Skeletal muscle cell (primary cell): ENCODE measurements at places on chromosomes 5 and 9.
A peak's percentile ranks its signal among the peaks of the same experiment; 100 is the strongest.

GRCh38 chr9:29802454-29802853, 2229.2 kb upstream of the C9orf72 start:
- DNase-seq = no peak

GRCh38 chr9:90926936-90927335, 125.3 kb downstream of the SYK start:
- no peak for DNase-seq

DNA sequence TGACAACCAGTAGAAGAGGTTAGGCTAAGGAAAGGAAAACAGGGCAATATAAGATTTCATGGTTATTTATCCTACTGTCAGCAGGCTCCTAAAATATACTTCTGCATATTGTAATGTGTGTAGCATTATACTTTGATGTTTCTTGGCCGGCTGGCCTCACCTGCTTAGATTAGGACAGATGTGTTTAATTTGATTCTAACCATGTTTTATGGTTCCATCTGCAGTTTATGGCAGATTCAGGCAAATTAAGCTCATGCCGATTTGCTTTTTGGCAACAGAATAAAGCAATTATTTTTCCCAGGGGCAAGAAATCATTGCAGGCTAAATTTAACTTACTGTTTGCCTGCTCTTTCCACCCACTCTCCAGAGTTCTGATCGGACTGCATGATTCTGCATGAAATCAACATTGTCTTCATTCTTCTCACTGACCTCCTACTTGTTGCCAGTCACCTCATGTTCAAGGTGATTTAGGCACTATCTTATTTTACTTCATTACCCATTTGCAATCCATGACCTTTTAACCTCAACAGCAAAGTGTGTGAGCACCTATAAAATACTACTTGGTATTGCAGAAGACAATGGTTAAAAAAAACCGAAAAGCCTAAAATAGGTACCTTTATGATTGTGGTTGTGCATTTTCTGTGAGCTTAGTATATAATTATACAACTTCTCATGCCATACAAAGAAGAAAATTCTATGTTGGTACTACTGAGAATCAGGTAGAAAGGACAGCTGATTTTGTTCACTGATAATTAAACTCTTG, 125.2 kb downstream of the EDIL3 start:
- no peak for DNase-seq

GRCh38 chr9:7592321-7593316, 207.0 kb downstream of the DMAC1 start:
- no peak for DNase-seq

DNA sequence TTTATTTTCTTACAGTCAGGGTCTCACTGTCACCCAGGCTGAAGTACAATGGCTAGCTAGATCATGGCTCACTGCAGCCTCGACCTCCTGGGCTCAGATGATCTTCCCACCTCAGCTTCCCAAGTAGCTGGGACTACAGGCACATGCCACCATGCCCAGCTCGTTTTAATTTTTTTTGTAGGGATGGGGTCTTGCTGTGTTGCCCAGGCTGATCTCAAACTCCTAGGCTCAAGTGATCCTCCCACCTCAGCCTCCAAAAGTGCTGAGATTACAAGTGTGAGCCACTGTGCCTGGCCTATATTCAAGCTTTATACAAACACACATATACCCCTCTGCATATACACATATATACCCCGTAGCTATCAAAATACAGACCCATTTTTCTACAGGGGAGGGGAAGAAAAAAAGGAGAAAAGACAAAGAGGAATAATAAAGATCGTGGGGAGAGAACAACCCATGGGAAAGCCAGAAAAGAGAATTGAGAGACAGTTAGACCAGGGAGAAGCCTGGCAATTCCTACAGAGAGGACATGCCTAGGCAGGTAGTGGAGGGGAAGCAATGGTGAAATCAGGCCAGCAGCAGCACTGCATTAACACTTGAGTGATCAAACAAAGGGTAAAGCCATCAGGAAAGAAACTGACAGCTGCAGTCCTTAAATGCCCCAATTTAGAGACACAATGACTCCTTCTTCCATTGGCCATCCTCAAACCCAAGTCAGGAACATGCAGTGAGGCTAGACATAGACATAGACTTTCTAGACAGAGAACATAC, 102.7 kb downstream of the EFNA5 start:
- no peak for DNase-seq

GRCh38 chr5:757346-757930, 27.1 kb downstream of the ZDHHC11B start:
- no peak for DNase-seq

GRCh38 chr9:70531311-70531710, 116.9 kb upstream of the KLF9 start:
- DNase-seq = no peak

GRCh38 chr9:127159325-127159801, 36.9 kb upstream of the ANGPTL2 start:
- DNase-seq = no peak

- no peak for DNase-seq
These were observed 107.0 kb upstream of the NUDT12 start for GRCh38 chr5:103669615-103670014.

DNA sequence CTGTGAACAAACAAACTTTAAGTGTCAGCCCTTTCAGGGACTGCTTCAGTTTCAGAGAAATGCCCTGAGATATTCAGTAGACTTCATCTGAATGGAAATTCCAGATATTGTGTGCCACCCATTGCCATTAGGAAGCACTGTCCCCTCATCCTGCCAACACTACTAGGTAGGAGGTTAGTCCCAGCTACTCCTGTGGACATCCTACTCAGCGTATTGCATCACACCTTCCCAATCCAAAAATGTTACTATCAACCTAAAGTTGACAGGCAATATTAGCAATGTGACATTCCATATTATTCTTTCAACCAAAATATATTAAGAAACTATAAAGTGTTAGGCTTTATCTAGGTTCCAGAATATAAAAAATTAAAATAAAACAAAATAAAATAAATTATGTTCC, 552.0 kb upstream of the ST8SIA4 start:
- no peak for DNase-seq

DNA sequence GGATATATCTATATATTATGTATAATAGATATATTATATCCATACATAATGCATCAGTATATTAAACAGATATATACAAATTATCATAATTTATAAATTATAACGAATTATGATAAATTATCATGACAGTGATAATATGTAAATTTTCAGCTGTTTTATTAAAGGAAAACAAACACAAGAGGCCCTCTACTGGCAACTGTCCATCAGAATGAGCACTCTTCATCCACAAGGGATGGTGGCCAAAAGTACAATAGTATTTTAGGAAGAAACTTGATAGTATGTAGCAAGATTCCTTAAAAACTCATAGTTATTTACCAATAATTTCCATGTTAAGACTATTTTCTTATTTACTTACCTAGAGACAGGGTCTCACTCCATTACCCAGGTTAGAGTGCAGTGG, 113.3 kb upstream of the LPAR1 start:
- no peak for DNase-seq

GRCh38 chr5:127696683-127697082, 6.5 kb upstream of the CCDC192 start:
- peak; percentile 42 for DNase-seq

DNA sequence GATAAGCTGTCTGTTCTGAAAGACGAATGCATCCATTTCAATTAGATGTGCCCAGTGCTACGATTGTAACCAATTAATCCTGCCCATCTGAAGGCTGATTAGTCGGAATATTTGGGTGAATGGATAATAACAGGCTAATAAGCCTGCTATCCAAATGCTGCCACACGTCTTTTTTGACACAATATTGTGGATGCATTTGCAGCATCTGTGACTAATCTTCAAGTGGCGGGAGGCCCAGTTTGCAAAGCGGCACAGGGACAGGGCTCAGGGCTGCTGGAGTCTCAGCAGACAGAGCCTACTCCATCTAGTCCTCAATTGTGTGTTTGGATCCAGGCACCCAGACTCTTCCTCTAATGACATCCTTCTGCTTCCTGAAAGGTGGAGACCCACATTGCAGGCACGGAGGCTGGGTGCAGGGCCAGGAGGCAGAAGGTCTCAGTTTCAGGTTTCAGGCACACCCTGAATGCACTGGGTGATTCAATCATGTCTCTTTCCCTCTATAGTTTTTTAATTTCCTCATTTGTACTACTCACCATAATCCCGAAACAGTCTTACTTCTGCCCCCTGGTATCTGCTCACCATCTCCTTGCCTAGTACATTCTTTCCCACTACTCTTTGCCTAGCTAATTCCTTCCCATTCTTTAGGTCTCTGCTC, 169.6 kb downstream of the ASTN2 start:
- no peak for DNase-seq

GRCh38 chr9:85723215-85723614, 18.5 kb downstream of the AGTPBP1 start:
- DNase-seq = no peak

DNA sequence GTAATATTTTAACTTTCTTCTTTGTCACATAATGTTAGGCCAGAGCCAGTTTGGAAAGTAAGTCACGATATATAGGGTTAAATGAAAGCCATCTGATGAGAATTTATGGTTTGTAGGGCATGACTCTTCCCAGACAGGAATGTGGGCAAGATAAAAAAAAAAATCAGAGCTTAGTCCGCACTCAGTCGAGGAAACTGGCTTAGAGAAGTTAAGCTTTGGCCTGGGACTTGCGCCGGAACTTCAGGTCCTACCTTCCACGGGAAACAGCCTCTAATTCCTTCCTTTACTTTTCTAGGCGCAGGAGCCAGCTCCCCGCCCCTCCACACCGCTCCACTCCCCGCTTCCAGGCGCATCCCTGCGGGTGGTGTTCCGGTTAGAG, 475 bp downstream of the DDX31 start:
- peak; percentile 31 for DNase-seq

DNA sequence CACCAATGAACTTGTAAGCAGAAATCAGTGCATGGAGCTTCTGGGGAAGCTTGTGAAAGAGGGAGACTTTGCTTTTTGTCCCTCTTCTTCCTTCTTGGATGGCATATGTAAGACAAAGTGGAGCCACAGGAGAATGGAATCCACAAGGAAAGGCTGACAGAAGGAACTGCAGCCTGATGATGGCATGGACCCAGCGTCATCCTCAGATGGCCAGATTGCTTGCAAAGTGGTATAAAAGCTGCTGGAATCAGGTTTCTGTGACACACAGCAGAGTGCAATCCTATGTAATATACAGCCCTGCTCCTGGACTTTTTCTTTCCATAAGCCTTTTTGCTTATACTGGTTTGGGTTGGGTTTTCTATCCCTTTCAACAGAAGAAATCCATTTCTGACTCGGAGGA, 31.4 kb upstream of the SPARC start:
- no peak for DNase-seq

GRCh38 chr5:95274011-95274410, 10.9 kb downstream of the MCTP1 start:
- no peak for DNase-seq

- DNase-seq = no peak
These were observed 127.5 kb downstream of the FRMD3 start for GRCh38 chr9:83410701-83411100.
